ENCODE measurements at places on chromosomes 16 and 17.

DNA sequence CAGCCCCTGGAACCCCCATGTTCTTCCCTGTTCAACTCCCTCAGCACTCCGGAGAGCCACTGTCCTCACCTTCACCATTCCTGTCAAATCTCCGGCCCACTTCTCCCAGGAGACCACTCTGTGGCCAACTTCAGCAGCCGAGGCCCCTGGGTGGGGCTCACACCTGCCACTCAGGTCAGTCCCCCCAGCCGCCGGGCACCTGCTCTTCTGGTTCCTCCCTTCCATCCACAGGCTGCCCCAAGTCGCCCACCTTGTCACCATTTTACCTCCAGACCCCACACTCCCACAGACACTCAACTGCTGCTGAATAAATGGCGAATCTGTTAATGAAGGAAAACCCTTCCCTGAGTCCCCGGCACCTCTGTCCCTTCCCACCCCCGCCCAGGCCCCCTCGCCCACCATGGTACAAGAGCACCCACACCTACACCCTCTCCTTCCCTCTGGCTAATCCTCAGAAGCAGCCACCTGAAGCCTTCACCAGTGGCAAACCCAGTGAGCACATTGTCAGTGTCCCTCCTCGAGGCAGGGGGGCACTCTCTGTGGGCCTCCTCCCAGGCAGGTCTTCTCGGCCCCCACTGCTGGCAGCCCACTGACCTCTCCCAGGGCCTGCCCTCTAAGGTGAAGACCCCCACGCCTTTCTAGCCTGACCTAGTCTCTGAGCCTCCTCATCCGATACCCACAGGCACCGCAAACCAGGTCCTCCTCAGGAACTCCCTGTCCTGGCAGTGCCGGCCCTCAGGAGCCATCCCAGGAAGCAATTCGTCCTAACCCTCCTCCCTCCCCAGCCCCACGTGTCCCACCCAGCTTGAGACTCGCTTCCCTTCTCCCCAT lies 8.2 kb downstream of the CANT1 start:
- DNase-seq: no peak

- no peak for DNase-seq
Observed at GRCh38 chr16:83689385-83689831, 118.4 kb upstream of the HSBP1 start.

GRCh38 chr17:10773391-10773790 lies 30.5 kb downstream of the TMEM238L start:
- DNase-seq: no peak

DNA sequence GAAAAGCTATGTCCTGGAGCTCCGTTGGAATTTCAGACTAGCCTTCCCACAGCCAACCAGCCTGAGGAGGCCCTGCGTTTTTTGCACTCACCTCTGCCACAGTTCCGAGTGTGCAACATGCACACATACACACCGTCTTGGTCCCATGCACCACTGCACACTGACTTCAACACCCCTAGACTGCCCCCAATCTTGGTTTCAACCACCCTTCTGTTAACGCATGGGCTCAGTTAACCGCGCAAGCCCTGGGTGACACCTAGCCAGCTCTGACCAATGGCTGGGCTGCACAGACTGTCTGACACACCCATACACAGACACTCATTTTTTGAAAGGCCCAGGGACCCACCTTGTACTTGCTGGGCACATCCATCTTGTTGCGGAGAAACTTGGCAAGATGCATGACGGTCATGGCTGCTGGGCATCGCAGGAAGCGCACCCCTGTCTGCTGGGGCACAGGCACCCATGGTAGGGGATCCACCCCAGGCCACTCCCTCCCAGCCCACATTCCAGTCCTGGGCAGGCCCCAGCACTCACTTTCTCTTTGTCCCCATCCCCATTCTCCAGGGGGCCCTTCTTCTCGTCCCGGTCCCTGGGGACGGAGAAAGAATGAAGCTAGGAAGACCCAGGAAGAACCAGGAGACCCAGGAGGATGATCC lies 8.0 kb downstream of the CISD3 start:
- DNase-seq: no peak

DNA sequence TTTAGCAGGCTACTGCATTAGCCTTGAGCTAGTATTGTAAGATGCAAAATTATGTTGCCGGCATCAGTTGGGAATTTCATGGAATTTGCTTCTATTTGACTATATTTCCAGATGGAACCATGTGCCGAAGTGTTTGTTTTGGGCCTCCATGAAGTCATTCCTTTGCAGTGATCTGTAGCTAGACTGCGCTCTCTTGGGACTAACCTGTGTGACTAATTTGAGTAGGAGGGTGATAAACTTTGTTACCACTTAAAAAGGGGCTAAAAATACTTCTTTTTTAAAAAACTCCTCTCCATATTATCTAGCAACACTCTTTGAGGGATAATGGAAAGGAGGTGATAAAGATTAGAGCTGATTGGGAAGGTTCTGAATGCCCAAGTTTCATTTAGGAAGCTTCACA lies 166.8 kb upstream of the TBX2 start:
- no peak for DNase-seq

- DNase-seq: no peak
Observed at GRCh38 chr16:74748616-74749026, 26.0 kb downstream of the FA2H start.

DNA sequence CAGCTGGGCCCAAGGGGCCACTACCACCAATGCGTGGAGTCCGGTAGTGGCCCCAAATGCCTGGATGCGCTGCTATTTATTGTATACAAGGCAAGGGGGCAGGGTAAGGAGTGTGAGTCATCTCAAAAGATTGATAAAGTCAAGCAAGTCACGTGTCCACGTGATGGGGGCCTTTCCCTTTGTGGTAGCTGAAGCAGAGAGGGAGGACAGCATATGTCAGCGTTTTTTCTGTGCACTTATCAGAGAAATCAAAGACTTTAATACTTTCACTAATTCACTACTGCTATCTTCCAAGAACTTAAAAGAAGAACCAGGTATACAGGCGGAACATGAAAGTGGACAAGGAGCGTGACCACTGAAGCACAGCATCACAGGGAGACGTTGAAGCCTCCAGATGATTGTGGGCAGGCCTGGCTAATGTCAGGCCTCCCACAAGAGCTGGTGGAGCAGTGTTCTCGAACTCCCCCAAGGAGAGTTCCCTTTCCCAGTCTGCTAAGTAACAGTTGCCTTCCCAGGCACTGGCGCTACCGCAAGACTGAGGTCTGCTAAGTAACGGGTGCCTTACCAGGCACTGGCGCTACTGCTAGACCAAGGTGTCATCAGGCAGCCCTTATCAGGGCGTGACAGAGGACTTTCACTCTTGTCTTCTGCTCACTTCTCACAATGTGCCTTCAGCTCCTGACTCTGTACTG lies 10.8 kb upstream of the ASB16 start:
- DNase-seq: no peak

- DNase-seq: no peak
Observed at GRCh38 chr17:6028294-6028693, 41.9 kb upstream of the WSCD1 start.

DNA sequence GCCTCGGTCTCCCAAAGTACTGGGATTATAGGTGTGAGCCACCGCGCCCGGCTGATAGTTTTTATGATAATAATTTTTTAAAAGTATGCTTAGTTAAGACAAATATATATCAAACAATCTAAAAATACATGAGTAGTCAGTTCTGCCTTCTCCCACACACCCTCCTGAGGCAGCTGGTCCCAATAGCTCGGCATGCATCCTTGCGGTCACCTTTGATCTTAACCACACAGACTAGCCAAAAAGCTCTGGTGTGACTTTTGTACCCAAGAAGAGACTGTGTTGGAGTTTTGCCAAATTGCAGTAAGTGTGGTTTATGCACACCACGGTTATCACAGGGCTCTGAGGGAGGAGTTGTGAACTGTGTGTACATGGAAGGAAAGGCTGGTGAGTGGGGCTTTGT lies 25.6 kb downstream of the ATP6V0A1 start:
- DNase-seq: no peak

DNA sequence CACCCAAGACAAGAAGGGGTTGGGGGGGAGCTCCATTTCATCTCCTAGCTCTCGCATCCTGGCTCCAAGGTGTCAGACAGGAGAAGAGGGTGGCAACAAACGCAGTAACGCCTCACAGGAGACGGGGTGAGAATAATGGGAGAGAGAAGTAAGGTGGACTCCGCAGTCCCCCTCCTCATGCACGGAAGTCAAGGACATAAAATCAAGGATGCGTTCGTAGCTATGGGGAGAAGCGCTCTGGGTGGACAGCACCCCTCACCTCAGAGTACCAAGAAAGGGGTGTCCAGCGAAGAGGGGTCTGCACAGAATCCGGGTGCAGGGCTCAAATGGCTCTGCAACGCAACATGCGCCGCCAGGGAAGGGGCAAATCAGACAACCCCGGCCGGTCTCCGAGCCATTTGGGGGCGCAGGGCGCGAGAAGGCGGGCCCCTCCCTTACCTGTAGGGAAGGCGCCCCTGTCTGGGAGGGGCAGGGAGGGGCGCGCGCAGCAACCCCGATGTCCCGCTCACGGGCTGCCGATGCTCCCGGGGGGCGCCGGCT lies 555 bp downstream of the HDAC5 start:
- no peak for DNase-seq

- no peak for DNase-seq
Observed at GRCh38 chr16:17219991-17220390, 250.8 kb downstream of the XYLT1 start.

GRCh38 chr16:55668340-55669281 lies 12.8 kb downstream of the SLC6A2 start:
- no peak for DNase-seq

DNA sequence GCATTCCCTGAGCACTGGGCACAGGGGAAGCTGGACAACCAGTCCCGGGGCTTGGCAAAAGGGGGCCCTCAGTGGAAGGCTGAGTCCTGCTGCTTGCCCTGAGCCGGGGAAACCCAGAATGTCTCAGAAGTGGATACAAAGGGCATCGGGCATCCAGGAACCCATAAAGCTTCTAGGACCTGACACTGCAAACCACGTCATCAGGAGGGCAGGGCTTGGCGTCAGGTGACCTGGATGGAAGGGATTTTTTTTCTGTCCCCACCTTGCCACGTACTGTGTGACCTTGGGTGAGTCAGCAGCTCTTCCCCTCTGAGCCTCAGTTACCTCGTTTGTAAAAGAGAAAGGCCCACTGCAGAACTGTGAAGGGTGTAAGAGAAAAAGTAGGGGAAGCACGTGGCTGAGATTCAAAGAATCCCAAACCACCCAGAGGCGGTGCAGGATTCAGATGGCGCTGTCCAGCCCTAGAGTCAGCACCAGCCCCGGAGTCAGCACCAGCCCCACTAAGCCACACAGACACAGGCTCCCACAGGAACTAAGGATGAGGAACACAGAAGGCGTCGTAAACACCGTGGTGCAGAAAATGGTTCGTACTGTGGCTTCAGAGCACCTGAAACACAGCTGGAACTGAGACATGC lies 53.7 kb downstream of the C16orf95 start:
- DNase-seq: no peak

DNA sequence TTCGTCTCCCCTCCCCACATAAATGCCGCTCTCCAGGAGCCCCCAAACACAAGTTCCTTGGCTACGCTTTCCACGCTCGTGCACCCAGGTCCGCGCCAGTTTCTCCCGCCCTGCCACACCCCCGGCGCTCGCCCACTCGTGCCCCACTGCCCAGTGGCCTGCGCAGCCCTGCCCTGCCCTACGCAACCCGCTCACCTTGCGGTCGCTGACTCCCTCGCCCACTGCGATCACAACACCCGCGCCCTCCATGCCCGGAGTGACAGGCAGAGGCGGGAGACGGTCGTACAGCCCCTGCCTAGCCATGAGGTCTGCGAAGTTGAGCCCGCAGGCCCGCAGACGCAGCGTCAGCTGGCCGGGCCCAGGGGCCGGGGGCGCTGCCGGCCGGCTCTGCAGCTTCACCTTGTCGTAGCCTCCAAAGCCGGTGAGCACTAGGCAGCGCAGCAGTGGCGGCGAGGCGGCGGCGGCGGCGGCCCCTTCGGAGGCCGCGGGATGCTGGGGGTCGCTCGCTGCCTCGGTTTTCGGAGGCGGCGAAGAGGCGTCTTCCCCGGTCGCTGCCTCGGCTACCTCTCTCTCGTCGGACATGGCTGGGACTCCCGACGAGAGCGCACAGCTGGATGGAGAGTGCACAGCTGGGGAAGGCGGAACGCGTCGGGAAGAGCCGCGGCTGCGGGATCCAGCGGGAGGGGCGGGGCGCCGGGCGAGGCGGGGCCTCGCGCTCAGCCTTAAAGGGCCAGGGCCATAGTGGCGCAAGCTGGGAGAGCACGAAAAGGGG lies at the start of gene VAT1:
VAT1 (minus strand) TSS at position 645 of the 772 bp plus-strand sequence; CDS start at position 582, 63 bp downstream.
- DNase-seq: peak; percentile 89

GRCh38 chr16:27384425-27384824 lies 17.5 kb upstream of the IL21R start:
- DNase-seq: no peak

DNA sequence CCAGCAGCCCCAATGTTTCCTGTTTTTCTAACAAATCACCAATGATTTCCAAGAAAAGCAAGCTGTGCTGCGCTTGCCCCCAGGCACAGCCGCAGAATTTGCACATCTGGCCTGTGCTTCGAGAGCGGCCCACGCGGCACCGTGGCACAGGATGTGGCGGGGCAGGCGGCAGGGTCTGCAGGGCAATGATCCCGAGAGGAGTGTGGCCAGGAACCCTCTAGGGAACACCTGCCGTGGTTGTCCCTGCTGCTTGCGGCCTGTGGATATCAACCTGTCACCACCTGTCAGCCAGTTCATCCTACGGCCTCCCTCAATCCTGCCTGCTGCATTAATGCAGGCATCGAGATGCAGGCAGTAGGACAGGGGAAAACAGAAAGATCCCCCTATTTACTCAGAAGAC lies 24.0 kb downstream of the PIK3R5 start:
- no peak for DNase-seq

- DNase-seq: no peak
Observed at GRCh38 chr16:87129771-87130170, 187.4 kb downstream of the C16orf95 start.

- no peak for DNase-seq
Observed at GRCh38 chr16:69834807-69835466, 72.8 kb downstream of the WWP2 start.
